ENCODE measurements at places on chromosomes 1 and 21.

DNA sequence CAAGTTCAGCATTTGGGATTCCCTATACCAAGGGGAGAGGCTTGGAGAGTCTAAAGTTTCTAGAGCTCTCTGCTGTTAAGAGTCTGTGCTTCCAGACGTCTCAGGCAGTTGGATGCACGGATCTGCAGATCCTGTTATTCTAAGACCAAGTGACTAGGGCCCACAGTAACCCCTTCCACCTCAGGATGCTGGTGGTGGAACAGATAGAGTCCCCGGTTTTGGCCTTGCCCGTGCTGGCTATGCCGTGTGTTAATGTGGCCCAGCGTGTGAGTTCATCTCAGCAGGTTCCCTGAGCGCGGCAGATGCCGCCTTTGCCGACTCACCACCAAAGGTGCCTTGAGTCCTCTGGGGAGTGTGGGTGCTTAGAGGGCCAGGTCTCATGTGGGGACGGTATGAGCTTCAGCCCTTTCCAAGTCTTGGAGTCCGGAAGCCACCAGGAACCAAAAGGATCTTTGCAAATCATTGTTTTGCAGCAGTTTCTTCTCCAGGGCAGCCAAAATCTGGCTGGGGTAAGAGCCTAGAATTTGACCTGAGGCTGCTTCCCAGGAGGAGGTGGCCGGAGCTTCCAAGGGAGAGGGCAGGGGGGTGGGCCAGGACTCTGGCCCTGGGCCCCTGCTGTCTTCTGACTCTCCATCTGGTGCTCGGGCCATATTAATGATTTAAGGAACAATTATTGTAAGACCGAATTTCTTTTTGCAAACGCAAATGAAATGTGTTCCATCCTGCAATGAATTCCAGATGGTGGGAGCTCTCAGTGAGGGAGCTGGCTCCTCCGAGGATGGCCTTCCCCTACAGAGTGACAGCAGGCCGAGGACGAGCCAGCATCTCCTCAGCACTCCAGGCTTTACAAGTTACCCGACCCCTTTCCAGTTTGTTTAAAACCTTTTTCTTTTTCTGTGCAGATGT is 205.7 kb downstream of the FOXD2 start:
- H3K27ac ChIP-seq = no peak overlapping the region
- H3K4me1 ChIP-seq = no peaks in the 10 kb centered on the region

DNA sequence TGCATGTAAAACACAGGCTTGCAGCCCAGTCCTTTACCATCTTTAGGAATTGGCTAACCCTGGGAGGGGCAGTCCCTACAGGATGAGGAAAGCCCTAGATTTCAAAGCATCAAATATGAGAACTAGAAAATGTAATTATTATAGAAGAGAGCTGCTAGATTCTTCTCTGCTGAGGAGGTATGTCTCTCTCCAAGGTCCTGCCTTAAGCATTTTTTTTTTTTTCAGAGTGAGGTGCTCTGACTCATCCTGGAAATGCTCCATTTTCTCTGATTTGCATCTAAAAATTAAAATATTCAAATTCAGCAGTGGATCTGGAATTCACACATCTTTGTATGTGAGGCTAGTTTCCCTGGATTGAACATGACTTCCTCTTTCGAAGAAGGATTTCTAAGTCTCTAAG is 149.8 kb downstream of the ZNF648 start:
- no peak for DNase-seq
- H3K4me3 ChIP-seq = no peak overlapping the region
- no peak overlapping the region for H3K27ac ChIP-seq
- no peaks in the 10 kb centered on the region for H3K36me3 ChIP-seq

GRCh38 chr1:231116738-231117137 is 45.1 kb upstream of the TRIM67 start:
- no peak for DNase-seq
- no peak overlapping the region for H3K27ac ChIP-seq
- H3K36me3 ChIP-seq = no peaks in the 10 kb centered on the region
- H3K27me3 ChIP-seq = no peaks in the 10 kb centered on the region

- no peaks in the 10 kb centered on the region for H3K27me3 ChIP-seq
- H3K36me3 ChIP-seq = peaks cover 59% of the 10 kb centered on the region
- H3K4me1 ChIP-seq = no peaks in the 10 kb centered on the region
- DNase-seq = no peak
- H3K4me3 ChIP-seq = no peak overlapping the region
Observed at GRCh38 chr1:13775459-13775858, 75.5 kb downstream of the PRDM2 start.

DNA sequence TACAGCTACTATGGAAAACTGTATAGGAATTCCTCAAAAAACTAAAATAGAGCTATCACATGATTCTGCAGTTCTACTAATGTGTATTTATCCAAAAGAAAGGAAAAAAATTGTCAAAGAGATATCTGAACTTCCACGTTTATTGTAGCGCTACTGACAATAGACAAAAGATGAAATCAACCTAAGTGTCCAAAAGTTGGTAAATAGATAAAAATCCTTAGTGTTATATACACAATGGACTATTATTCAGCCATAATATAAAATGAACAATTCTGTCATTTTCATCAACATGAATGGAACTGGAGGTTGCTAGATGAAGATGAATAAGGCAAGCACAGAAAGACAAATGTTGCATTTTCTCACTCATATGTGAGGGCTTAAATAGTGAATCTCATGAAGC is 1492.1 kb downstream of the MRPL39 start:
- no peak overlapping the region for H3K27ac ChIP-seq
- no peak for DNase-seq
- H3K27me3 ChIP-seq = no peaks in the 10 kb centered on the region
- no peaks in the 10 kb centered on the region for H3K4me1 ChIP-seq

- H3K4me3 ChIP-seq = no peak overlapping the region
- peaks cover 2% of the 10 kb centered on the region for H3K27me3 ChIP-seq
- H3K4me1 ChIP-seq = no peaks in the 10 kb centered on the region
Observed at GRCh38 chr1:89089962-89090361, 25.0 kb upstream of the GBP1 start.

DNA sequence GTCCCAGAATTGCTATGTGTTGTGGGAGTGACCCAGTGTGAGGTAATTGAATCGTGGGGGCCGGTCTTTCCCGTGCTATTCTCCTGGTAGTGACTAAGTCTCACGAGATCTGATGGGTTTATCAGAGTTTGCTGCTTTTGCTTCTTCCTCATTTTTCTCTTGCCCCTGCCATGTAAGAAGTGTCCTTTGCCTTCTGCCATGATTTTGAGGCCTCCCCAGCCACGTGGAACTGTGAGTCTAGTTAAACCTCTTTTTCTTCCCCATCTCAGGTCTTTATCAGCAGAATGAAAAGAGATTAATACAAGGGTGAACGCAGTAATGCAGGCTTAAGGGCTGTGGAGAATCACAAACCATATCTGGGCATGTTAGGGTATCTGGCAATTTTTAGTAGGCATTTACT is 624.0 kb downstream of the USP25 start:
- H3K27ac ChIP-seq = no peak overlapping the region
- H3K4me1 ChIP-seq = no peaks in the 10 kb centered on the region
- DNase-seq = no peak
- no peak overlapping the region for H3K4me3 ChIP-seq
- H3K36me3 ChIP-seq = no peaks in the 10 kb centered on the region

GRCh38 chr1:185529673-185530072 is 204.5 kb upstream of the HMCN1 start:
- H3K27ac ChIP-seq = no peak overlapping the region
- DNase-seq = no peak
- H3K4me3 ChIP-seq = no peak overlapping the region
- no peaks in the 10 kb centered on the region for H3K36me3 ChIP-seq

DNA sequence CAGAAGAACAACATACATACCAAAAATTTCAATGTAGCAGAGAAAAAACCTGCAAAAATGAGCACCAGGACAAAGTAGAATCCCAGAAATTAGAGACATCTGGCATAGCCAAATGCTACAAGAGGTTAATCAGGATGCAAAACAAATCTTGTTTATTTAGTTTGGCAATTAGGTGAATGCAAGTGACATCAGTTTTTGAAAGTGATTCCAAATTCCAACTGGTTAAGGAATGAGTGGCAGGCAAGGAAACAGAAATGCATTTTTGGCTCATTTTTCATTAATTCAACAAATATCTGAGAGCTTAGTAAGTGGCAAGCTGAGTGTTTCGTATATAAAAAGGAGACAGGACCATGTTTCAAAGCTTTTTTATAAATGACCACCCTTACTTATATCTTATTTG is 21.3 kb downstream of the SCAF4 start:
- H3K4me3 ChIP-seq = no peak overlapping the region
- peaks cover 8% of the 10 kb centered on the region for H3K36me3 ChIP-seq
- no peak for DNase-seq

- no peak overlapping the region for H3K27ac ChIP-seq
- DNase-seq = no peak
- no peak overlapping the region for H3K4me3 ChIP-seq
- H3K36me3 ChIP-seq = no peaks in the 10 kb centered on the region
- no peaks in the 10 kb centered on the region for H3K27me3 ChIP-seq
Observed at GRCh38 chr1:226772446-226773139, 33.5 kb upstream of the ITPKB start.

- H3K36me3 ChIP-seq = no peaks in the 10 kb centered on the region
- H3K4me1 ChIP-seq = no peaks in the 10 kb centered on the region
- no peak overlapping the region for H3K4me3 ChIP-seq
- H3K27ac ChIP-seq = no peak overlapping the region
- no peak for DNase-seq
Observed at GRCh38 chr1:48693180-48693579, 83.5 kb downstream of the BEND5 start.

GRCh38 chr1:96649301-96649700 is 72.3 kb upstream of the PTBP2 start:
- no peak overlapping the region for H3K27ac ChIP-seq
- no peak for DNase-seq
- no peaks in the 10 kb centered on the region for H3K27me3 ChIP-seq
- no peaks in the 10 kb centered on the region for H3K36me3 ChIP-seq
- H3K4me3 ChIP-seq = no peak overlapping the region
- H3K4me1 ChIP-seq = no peaks in the 10 kb centered on the region

GRCh38 chr1:71046891-71047634 is 553 bp downstream of the PTGER3 start:
- no peak for DNase-seq
- H3K27me3 ChIP-seq = peaks cover 26% of the 10 kb centered on the region
- H3K4me3 ChIP-seq = peak overlapping the region; percentile 60
- no peaks in the 10 kb centered on the region for H3K36me3 ChIP-seq
- H3K27ac ChIP-seq = no peak overlapping the region

DNA sequence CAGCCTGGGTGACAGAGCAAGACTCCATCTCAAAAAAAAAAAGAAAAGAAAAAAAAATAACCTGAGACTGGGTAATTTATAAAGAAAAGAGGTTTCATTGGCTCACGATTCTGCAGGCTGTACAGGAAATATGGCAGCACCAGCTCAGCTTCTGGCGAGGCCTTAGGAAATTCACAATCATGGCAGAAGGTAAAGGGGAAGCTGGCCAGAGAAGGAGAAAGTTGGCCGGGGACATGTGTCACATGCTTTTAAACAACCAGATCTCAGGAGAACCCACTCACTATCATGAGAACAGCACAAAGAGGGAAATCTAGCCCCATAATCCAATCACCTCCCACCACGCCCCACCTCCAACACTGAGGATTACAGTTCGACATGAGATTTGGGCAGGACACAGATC is 125.3 kb downstream of the DISP1 start:
- H3K4me3 ChIP-seq = no peak overlapping the region
- H3K27me3 ChIP-seq = no peaks in the 10 kb centered on the region
- no peak for DNase-seq
- H3K36me3 ChIP-seq = no peaks in the 10 kb centered on the region
- no peak overlapping the region for H3K27ac ChIP-seq

- H3K27me3 ChIP-seq = no peaks in the 10 kb centered on the region
- no peaks in the 10 kb centered on the region for H3K4me1 ChIP-seq
- no peak for DNase-seq
- H3K27ac ChIP-seq = no peak overlapping the region
Observed at GRCh38 chr1:115364046-115364779, 26.2 kb upstream of the NGF start.

DNA sequence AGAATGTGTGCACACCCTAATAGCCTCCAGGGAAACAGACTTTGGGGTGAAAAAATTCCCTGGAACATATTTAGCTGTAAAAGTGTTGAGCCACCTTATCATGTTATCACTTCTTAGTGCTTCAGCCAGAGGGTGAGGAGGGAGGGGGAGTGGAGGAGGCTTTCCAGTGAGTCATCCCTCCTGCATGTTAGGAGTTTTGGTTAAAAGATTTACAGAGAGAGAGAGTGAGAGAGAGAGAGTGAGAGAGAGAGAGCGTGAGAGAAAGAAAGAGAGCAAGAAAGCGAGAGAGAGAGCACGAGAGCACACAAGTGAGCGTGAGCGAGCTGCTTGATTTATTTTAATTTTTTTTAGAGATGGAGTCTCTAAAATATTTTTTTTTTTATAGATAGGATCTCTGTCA is 13.5 kb upstream of the CACNA1E start:
- no peak overlapping the region for H3K27ac ChIP-seq
- no peak overlapping the region for H3K4me3 ChIP-seq
- DNase-seq = no peak
- H3K27me3 ChIP-seq = no peaks in the 10 kb centered on the region
- H3K36me3 ChIP-seq = no peaks in the 10 kb centered on the region

- no peak for DNase-seq
- peaks cover 20% of the 10 kb centered on the region for H3K36me3 ChIP-seq
- no peaks in the 10 kb centered on the region for H3K27me3 ChIP-seq
Observed at GRCh38 chr1:40478276-40478675, 1.2 kb downstream of the ZFP69 start.

- H3K4me3 ChIP-seq = no peak overlapping the region
- no peak overlapping the region for H3K27ac ChIP-seq
- H3K36me3 ChIP-seq = no peaks in the 10 kb centered on the region
- no peak for DNase-seq
- no peaks in the 10 kb centered on the region for H3K4me1 ChIP-seq
- no peaks in the 10 kb centered on the region for H3K27me3 ChIP-seq
Observed at GRCh38 chr1:49995734-49996133, 28.0 kb downstream of the AGBL4 start.

DNA sequence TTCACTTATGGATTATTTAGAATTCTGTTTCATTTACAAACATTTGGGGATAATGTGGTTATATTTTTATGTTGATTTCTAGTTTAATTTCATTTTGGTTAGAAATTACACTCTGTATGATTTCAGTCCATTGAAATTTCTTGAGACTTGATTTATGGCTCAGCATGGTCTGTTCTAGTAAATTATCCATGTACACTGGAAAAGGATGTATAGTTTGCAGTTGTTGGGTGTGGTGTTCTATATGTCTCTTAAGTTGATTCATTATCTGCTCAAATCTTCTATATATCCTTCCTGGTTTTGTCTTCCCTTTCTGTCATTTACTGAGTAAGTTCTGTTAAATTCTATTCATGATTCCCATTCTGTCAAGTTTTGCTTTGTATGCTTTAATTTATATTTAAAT is 52.3 kb downstream of the RAP1A start:
- DNase-seq = no peak
- peaks cover 10% of the 10 kb centered on the region for H3K4me1 ChIP-seq
- H3K36me3 ChIP-seq = peaks cover 9% of the 10 kb centered on the region
- no peaks in the 10 kb centered on the region for H3K27me3 ChIP-seq
- H3K4me3 ChIP-seq = no peak overlapping the region

- H3K36me3 ChIP-seq = no peaks in the 10 kb centered on the region
- H3K27ac ChIP-seq = no peak overlapping the region
- H3K4me1 ChIP-seq = peaks cover 8% of the 10 kb centered on the region
- H3K27me3 ChIP-seq = no peaks in the 10 kb centered on the region
- no peak for DNase-seq
Observed at GRCh38 chr1:153598309-153599172, 14.4 kb downstream of the S100A16 start.
